ENCODE measurements at places on chromosomes 6 and 20.

GRCh38 chr6:112054555-112055190, 769 bp downstream of the CCN6 start:
- DNase-seq = no peak

DNA sequence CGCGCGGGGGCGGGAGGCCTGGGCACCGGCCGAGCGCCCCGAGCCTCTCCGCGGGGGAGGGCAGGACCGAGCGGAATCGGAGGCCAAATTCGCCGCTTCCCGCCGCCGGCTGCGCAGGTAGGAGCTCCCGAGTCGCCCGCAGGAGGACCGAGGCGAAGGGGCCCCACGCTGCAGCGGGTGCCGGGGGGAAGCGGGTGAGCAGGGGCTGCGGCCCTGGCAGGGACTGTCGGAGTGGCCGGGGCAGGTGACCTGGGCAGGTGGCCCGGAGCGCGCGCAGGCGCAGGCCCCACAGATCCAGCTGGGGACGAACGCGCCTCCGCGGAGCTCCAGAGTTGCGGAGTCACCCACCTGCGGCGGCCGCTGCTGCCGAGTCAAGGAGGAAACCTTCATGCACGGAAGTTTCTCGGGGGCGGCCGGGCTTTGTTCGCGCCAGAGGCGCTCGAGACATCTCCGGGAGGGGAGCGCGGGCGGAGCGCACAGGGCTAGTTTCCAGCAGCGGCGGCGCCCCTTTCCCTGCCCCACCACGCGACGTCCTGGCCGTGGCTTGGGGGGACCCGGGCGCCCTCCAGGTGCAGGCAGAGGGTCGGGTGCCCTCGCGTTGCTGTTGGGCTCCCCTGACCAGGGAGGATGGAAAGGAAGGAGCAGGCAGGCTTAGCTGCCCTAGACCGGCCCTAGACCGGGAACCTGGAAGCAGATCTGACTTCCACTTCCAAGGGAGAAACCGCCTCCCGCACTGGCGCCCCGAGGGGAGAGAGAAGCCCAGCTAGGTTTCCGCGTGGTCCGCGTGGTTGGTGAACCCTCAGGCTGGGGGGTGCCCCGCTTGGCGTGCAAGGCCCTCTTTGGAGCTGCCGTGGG, 590 bp downstream of the SLCO4A1 start:
- peak; percentile 48 for DNase-seq

- no peak for DNase-seq
Observed at GRCh38 chr6:44021589-44022295, 105.5 kb downstream of the MRPL14 start.

DNA sequence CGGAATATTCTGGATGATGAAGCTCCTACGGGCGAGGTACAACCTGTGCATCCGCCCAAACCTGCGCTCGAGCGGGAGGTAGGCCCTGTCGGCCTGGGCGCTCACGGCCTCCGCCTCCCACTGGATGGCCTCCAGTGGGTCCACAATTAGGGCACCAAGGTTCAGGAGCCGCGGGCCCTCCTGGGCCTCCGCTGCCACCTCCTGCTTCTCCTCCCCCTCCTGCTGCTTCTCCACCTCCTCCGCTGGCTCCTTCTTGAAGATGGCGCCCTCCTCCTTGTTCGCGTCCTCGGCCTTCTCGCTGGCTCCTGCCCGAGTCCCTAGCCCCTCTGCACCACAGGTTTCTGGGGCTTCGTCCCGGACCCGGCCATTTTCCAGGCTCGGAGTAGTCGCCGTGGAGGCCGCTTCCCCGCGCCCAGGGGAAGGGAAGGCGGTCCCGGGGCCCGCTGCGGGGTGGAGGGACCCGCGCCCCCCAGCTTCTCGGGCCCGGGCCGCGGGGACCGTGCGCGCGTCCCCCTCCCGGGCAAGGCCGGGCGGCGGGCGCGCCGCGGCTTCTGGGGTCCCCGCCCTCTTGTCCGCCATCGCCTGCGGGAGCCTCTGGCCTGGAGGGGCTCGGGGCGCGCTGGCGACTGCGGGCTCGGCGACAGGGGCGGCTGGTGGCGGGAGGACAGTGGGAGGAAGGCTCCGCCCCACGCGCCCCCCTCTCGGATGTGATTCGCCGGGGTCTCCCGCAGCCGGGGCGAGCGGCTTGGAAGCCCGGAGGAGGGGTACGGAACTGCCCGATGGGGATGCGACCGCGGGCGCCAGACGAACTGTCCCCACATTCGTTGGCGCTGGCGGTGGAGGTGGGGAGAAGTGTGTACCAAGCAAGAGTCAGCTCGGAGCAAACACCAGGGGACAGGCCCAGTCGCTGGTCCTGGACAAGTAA, 17.6 kb downstream of the PLAGL2 start:
- DNase-seq = peak; percentile 40

- no peak for DNase-seq
Observed at GRCh38 chr6:103079867-103080266, 1686.4 kb downstream of the GRIK2 start.

DNA sequence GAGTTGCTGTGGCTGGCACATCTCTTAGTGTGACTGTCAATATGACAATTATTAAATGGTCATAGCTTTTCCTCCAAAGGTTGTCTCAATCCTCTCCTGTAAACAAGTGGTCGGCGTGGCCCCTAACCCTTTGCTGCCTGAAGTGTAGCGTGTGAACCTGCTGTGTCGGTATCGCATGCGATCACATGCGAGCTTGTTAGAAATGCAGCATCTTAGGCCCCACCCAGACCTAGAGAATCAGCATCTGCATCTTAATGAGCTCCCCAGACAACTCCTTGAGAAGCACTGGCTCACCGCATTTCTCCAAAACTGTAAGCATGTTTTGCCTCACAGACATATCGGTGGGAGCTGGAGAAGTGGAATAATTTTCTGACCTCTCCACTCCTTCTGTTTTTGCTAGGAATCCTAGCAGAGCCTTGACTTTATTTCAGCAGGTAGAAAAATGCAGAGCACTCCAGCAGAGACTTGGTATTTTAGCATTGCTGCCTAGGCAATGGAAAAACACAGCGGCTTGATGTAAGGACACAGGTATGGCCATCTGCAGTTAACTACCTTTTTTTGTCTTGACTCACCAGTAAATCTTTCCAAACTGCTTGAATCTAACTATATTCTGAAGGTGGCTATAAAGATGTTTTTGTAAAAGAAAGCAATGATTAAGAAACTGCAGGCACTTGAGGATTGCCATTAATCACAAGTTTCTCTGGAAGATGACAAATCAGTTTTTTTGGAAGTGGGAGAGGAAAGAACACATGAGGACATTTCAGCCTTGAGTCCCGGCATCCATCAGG, 67.6 kb downstream of the PSMG4 start:
- no peak for DNase-seq

DNA sequence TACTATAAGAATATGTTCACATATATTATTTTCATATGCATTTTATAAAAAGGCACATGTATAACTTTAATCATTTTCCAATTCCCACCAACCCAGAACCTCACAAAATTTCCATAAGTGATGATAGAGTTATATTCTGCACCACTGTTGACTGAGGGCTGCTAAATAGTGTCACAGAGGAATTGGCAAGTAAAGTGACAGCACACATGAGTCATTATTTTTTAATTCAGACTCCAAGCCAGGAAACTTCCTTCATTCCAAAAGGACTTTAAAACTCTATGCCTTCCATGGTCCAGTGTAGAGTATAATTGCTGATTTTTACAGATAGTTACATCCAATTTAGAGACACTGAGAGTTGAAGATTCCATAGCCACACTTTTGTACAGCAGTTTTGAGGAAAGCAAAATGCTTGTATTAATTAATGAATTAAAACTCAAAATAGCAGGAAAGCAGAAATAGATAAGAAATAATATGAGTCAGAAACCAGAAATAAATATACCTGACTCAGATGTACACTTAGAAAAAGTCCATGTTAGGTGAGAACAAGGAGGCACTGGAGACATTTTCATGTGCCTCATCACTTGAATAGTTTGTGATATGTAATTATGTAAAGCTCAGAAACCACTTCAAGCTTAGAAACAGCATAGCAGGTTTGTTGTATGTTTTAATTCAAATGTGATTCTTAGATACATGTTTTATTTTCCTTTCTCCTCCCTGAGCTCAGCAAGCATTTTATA, 425.2 kb upstream of the OPRM1 start:
- DNase-seq = no peak

- DNase-seq = no peak
Observed at GRCh38 chr6:151747896-151748295, 59.6 kb upstream of the ESR1 start.

GRCh38 chr20:63363013-63363957, 2.1 kb upstream of the CHRNA4 start:
- no peak for DNase-seq

DNA sequence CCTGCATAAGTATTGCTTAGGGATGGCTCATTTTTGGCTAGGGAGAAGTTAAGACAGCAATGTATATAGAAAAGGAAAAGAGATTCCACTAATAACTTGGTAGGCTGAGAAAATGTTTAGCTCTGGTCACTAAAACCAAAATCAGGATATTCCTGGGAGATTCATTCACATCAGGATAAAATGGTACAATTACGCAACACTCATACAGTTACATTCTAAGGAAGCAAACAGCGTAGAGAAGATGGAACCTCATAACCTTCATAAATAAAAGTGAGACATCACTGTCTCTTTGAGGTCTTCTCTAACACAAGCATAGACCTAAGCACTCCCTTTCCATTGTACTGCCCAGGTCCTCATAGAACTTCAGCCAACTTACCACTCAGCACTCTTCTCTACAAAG, 295.7 kb upstream of the RUNX2 start:
- DNase-seq = no peak

- DNase-seq = no peak
Observed at GRCh38 chr6:51778666-51779065, 308.7 kb downstream of the PKHD1 start.

- DNase-seq = no peak
Observed at GRCh38 chr6:88890860-88891845, 72.3 kb downstream of the RNGTT start.

- DNase-seq = no peak
Observed at GRCh38 chr6:31614075-31614619, 887 bp upstream of the AIF1 start.

- DNase-seq = no peak
Observed at GRCh38 chr6:169677096-169677495, 24.7 kb downstream of the WDR27 start.

DNA sequence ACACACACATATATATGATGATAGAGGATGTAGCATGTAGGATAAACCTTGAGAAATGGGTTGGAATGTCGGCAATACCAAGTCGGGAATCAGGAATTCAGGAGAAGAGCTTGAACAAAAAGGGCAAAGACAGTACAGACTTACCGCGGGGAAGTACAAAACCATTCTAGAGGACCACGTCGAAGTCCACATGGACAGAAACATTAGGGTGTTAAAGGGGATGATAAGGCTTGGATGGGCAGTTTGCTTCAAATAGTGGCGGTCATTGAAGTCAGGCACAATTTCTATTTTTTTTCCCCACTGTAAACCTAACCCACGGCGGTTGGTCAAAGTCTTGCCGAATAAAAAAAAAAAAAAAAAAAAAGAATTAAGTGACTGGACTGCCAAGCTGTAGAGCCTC, 766 bp upstream of the NUS1 start:
- no peak for DNase-seq

DNA sequence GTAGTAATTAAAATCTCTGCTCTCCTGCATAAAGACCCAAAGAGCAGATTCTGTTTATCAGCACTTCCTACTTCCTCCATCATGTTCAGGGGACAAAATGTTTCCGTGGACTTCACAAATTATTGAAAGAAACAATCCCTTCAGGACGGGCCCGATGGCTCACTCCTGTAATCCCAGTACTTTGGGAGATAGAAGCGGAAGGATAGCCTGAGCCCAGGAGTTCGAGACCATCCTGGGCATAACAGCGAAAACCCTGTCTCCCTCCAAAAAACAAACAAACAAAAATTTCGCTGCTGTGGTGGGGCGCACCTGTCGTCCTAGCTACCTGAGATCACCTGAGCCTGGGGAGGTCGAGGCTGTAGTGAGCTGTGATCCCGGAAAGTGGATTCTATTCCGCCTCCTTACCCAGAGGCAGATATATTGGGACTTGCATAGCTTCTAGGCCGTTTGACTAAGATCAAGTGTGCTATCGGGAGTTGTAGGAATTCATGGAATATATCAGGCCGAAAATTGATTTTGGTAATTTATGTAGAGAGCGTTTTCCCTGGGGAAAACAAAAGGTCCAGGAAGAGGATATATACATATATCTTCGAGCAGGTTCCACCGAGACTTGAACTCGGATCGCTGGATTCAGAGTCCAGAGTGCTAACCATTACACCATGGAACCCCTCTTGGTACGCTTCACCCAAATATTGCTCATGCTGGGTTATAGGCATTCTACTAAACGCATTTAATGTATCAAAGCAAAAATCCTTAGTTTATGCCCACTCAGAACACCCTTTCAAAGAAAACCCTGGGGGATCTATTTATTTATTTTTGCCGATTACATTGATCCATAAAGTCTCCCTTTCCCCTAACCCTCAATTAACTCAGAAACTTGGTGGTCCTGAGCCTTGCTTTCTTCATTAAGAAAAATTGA, 74.5 kb upstream of the ZNF184 start:
- no peak for DNase-seq

GRCh38 chr20:19621072-19621471, 137.0 kb upstream of the RIN2 start:
- DNase-seq = no peak

DNA sequence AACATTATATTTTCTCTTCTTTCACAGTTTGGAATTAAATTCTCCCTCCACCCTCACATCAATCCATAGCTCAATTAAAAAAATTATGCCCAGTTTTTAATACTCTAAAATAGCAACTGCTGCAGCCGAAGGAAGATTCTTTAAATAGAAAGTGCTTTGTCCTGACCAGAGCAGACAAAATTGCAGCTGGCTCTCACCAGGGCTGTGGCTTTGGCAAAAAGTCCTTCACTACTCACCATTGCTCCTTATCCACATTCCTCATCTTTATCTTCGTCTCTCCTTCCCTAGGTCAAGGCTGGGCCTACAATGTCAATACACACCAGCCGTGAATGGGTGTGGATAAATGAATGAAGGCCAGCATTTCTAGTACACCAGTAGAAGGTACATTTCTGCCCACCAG, 107.9 kb upstream of the VGLL2 start:
- no peak for DNase-seq

- no peak for DNase-seq
Observed at GRCh38 chr6:10422737-10423034, 7.8 kb upstream of the TFAP2A start.

DNA sequence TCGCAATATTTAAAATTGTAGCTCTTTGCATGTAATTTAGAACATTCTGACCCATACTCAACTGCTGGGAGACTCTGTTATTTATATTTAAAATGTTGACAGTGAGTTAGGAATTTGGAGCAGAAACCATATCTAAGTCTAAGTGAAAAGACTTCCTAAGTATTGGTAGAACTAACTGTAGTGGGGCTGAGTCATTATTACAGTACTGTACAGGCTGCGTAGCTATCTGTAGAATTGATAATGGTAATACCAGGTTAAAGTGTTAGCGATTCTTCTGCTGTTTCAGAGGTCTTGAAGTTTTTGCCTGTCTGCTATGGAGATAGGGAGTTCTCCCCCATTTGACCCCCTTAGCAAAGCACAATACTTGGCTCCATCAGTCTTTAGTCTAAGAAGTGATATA, 3.6 kb downstream of the TOP1 start:
- DNase-seq = no peak

DNA sequence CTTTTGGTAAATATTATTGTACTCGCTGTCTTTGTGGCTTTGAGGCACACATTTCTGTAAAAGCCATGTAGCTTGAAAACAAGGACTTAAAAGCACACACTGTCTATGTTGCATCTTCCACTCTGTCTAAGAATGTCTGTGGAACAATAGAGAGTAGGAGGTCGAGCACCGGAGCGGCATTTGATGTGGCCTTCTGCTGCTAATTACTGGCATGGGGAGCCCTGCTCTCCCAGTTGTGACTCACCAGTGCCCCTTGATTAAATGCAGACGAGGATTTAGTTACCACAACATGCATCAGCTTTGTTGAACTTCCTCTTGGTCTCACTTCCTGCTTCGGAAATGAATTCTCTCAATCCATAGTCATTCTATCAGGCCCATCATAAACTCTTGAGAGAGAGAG, 680.7 kb upstream of the SLC35B3 start:
- no peak for DNase-seq

All from CD4-positive, alpha-beta T cell treated with Interleukin-21 for 1 hour (primary cell).